ENCODE measurements at places on chromosomes 16 and 17.

DNA sequence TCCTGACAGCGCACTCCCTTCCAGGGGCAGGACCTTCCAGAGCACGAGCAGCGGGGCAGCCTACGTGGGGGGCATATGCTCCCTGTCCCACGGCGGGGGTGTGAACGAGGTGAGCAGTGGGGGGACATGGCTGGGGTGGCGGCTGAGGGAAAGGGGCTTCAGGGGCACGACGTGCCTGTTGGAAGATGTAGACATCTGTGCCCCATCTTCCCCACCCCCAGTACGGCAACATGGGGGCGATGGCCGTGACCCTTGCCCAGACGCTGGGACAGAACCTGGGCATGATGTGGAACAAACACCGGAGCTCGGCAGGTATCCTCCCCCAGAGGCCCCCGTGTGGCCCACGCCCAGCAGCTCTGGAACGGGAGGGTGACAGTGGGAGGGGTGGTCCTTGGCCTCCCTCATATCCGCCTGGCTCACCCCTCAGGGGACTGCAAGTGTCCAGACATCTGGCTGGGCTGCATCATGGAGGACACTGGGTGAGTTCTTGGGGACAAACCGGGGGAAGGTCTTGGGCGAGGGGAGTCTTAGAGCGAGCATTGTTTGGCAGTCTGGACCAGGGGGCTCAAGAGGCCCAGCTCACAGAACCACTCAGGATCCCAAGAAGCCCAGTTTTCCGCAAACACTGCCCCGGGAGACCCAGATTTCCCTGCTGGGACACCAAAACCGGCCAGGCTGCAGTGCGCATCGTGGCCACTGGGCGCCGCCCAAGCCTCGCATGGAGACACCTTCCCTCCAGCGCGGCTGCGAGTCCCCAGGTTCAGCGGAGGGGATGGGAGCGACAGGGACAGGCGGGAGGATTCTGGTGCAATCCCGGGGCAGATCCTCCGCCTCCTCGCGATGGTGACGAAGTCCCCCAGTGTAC, 15.7 kb downstream of the ADAM11 start:
- DNase-seq, result peak; percentile 63

DNA sequence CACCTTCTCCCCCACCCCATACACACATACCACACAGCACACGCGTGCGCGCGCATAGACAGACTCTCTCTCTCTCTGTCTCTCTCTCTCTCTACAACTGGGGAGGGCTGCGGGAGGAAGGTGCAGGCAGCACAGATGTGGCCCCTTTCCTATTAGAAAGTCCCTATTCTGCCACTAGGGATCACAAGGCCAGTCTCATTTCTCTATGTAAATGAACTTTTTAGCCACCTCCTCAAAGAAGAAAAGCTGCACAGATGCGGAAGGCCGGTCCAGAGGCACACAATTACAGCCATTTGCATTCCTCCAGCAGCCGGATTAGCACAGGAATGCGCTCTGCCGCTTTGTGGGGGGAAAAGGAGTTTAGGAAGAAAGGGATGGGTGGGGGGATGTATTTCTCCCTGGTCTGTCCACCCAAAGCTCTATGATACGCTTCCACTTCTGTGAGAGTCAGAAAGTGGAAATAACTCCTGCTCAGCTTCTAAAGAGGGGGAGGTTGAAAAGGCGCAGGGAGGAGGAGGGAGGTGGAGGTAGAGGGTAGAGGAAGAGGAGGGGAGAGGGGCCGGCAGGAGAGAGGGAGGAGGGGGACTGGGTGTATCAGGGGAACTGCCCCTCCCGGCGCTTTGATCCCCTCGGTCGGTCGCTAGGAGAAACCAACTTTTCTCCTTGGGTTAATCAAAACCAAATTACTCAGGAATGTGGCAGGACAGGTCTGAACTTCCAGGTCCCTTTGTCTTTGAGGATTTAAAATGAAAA, 11.7 kb downstream of the ZFHX3 start:
- no peak for DNase-seq

DNA sequence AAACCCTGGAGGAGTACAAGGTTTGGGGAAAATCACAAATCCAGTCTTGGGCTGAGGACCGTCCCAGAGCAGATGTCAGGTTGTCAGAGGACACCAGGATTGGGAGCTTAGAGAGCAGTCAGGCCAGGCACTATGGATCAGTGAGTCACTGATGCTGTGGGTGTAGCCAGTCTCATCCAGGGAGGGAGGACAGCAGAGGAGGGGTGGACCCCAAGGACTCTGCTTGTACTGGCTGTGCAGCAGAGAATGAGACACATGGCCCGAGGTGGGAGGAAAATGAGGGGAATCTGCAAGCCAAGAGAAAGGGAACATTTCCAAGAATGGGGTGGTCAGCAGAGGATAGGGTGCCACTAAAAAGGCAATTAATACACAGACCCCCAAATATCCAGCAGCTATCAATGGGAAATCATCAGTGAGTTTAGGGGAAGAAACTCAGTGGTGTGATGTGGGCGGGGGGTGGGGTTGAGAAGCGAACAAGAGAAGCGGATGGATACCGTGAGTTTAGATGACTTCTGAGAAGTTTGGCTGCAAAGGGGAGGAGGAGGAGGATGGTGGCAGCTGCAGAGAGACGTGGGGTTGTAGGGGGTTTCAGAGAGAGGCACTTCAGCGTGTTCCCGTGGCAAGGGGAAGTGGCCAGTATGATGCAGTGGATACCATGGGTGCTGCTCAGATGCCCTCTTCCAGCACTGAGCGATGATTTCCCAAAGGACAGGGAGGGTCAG, 43.9 kb downstream of the ARHGAP27 start:
- DNase-seq, result no peak

- no peak for DNase-seq
Measured at GRCh38 chr16:57070424-57070823, 22.0 kb upstream of the CPNE2 start.

DNA sequence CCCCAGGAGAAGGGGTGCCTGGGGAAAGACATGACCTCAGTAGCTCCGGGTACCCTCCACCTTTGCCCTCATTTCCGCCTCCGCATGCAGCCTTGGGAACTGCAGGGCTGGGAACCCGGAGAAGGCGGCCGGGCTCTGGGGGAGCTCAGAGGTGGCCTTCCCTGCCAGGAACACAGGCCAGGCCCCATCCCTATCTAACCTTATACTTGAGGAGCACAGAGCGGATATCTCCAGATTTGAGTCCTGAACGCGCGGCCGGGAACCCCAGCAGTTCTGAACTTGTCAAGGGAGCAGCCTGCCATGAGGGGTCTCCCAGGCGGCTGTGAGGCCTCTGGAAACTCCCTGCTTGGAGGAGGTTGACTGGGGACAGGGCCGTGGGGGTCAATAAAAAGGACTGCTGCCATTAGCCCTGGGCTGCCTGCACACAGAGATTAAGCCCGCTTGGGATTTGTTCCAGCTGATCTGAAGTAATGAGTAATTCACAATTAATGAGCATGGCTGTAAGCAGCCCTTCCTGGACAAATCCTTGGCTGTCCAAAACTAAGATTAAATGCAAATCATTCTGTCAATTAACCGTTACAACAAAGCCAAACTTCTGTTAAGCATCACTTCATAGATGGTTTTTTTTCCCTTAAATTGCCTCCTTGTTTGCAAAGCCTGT, 26.3 kb upstream of the METRNL start:
- no peak for DNase-seq

GRCh38 chr16:28103516-28104170, 40.1 kb upstream of the GSG1L start:
- no peak for DNase-seq

DNA sequence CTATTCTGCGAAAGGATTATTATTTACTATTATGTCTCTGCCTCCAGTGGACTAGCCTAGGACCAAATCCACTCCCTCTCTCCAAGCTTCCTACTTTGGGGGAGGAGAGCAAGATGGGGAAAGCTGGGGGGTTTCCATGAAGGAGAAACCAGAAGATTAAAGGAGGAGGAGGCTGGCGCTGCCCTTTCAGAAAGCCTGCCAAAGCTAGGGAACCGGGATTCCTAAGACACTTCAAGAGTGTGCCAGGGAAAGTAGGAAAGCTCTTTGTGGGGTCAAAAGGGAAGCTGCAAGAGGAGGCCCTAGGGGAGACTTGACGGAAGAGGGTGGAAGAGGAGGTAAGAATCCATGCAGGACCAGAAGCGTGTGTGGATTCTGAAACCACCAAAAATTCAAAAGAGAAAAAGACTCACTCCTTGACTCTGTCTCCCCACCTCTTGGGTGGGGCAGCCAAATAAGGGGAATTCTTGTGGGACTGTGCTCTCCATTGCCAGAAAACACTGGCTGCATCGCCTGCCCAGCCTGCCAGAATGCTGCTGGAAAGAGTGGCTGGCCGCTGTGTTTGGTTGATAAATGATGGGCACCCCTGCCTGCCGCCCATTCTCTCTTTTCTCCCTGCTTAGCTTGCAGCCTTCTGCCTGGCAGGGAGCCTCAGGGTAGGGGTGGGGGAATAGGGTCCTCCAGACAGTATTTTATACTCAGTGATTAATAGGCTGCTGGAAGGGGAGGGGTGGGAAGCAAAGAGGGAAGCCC, 11.8 kb upstream of the KAT7 start:
- DNase-seq, result no peak

All from GOT3 (cell line).